CD4-positive, alpha-beta T cell treated with Interleukin-6 for 4 hours (primary cell): ENCODE measurements at places on chromosomes 3 and 15.

DNA sequence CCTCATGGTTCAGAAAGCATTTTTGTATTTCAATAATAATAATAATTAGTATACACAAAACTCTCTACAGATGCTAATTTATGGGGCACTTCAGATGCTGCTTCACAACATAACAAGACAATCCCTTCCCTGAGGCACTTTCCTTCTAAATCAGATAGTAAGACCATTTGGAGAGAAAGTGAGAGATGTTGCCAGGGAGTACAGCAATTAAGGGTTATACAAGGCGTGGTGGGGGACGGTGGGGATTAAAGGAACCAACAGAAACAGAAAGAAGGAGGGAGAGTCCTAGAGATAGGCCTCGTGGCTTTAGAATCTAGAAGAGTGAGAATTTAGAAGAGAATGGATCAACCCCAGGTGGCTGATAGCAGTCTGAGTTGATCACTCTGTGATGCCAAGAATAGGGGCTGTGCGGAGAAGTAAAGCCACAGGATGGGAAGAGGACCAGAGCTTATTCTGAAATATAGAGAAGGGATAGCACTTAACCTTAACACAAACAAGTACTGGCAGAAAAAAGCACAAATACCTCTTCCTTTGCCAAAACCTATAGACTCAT lies 76.9 kb downstream of the ETFA start:
- no peak for DNase-seq

DNA sequence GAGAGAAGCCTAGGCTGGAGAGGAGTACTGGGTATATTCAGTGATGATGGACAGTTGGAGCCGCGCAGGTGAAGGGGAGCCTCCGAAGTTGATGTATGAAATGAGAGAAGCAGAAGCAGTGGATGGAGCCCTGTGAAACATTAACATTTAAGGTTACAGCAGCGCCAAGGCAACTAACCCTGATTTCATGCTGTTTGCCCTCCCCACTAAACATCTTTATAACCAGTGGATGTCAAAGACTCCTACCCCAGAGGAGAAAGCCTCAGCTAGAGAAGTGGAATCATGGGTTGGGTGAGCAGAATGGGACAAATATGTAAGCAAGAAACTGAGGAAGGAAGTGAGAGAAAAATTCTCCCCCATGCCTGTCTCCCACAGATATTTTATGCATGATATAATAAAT lies 92.0 kb upstream of the NMNAT3 start:
- DNase-seq, result no peak

DNA sequence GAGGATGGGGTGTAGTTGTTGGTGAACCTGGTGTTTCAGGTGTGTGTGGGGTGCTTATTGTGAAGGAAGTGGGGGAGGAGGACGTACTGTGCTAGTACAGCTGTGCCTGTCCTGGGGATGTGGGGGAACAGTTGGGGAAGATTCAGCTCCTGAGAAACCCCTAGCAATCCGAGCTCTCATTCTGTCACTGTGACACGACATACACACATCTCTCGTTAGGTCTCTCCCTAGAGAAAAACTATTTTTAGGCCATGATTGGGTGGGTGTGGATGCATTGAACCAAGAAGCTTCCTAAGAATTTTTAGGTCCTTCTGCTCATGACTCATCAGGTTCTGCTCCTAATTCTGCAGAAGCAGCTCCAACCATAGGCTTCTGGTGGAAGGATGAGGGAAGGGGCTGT lies 54.3 kb downstream of the SLC30A4 start:
- no peak for DNase-seq

DNA sequence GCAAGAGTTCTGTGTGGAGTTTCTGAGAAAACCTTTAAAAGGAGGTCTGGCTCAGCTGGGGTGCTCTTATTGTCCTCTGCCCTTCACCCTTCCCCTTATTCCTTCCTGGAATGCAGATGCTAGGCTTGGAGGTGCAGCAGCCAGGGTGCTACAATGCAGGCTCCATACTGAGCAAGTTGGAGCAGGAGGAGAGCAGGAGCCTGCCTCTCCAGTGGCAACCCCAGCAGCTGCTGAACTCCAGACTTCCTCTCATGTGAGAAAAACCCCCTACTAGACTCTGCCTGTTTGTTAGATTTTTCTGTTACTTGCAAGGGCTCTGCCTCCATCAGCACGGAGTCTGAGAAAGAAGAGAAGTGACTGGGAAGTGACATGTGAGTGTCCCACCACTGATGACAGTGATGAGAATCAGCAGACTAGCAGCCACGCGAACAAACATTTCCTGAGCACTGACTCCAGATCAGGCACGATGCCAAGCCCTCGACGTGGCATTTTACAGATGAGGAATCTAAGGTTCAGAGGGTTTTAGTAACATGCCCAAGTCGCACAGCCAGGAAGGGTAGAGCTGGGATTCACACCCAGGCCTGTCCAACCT lies 16.1 kb upstream of the RARRES1 start:
- no peak for DNase-seq

DNA sequence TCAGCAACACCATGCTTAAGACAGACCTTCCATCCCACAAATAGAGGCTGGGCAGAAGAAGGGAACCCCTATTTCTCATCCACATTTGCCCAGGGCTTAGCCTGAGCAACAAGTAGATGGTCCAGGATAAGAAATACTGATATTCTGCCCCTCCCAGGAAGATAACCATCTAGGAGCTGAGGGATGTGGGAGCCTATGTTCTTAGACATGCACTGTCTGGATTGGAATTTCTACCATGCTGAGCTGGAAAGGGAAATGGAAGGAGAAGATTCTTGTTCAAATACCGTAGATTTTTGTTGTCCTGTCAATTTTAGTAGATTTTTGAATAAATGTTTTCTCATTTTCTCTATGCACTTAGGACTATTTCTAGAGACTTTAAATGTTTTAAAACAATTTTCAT lies 450.7 kb upstream of the SEMA6D start:
- no peak for DNase-seq

DNA sequence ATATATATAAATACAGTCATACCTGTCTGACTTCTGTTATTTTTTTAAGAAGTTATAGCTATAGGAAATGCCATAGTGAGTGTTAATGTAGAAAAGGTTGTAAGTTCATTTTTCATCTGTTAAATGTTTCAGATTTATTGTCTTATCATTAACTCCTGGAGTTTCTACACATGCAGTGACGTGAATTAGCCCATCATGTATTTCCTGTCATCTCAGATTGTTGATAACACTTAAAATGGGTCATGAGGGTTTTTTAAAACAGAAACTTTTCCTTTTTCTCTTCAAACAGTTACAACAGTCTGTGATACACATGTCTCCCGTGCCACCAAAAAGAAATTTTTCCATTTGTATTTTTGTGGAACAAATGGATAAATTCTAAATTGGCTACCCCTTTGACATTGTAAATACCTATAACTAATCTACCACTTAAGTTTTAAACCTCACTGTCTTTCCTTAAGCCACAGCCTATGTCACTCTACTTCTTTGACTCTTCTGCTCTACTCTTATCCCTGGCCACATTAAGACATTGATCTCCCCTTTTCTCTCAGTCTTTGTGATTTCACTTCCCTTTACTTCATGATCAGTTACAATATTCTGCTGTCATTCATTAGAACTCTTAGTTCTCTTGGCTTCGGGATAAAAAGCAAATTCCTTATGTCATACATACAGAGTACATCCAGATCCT lies 89.1 kb downstream of the NEO1 start:
- no peak for DNase-seq

GRCh38 chr15:46786590-46787285 lies 930.6 kb upstream of the SEMA6D start:
- no peak for DNase-seq

DNA sequence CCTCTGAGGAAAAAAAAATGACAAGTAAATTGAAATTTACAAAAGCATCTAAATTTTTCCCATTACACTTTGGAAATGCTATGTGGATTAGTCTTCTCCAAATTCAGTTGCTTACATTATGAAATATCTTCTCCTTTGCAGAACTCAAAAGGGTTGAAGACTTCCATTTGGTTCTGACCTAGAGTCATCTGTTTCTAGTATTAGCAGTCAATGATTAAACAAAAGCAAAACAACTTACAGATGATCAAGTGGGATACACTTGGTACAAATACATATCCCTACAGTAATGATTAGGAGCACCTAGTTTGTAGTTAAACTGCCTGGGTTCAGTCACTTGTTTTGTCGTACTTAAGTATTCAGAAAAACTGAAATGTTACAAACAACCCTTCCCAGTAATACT lies 136.2 kb downstream of the MBNL1 start:
- DNase-seq, result no peak

GRCh38 chr3:32082721-32083120 lies 23.7 kb upstream of the GPD1L start:
- no peak for DNase-seq

- no peak for DNase-seq
Observed at GRCh38 chr3:147130461-147130860, 275.9 kb downstream of the ZIC4 start.

DNA sequence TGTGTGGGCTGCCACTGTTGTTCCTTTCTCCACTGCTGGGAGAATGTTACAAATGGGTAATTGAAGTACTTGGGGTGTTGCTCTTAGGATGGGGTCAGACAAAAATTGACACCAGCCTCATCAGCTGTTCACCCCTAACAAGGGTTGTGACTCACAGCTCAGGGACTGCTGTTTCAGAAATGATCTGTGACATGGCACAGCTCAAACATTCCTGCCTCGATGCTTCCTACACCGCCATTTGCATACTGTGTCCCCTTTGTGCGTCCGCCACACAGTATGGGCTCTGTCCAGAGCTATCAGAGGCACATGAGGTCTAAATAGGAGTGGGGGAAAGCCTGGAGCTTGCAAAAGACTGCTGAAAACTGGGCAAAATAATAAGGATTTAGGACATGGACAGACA lies 43.9 kb downstream of the CCNL1 start:
- no peak for DNase-seq

- no peak for DNase-seq
Observed at GRCh38 chr3:155286736-155287135, 6.7 kb downstream of the STRIT1 start.

- DNase-seq, result peak; percentile 76
Observed at GRCh38 chr3:183515968-183516851, 39.3 kb downstream of the KLHL6 start.

DNA sequence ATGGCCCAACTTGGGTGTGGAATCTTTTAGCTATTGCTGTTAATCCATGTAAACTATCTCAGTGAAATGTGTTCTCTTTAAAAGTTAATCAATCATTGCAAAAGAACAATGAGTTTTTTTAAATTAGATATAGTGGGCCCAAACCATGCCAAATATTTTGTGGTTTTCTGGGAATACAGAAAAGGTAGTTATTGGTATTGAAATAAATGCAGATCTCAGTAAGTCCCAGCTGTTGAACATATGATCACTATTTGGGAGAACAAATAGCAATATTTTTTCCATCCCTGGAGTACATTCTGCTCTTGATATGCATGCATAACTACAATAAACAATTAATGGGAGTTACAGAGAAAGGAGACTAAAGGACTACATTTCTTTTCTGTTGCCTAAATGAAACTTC lies 36.0 kb upstream of the LEKR1 start:
- DNase-seq, result no peak

DNA sequence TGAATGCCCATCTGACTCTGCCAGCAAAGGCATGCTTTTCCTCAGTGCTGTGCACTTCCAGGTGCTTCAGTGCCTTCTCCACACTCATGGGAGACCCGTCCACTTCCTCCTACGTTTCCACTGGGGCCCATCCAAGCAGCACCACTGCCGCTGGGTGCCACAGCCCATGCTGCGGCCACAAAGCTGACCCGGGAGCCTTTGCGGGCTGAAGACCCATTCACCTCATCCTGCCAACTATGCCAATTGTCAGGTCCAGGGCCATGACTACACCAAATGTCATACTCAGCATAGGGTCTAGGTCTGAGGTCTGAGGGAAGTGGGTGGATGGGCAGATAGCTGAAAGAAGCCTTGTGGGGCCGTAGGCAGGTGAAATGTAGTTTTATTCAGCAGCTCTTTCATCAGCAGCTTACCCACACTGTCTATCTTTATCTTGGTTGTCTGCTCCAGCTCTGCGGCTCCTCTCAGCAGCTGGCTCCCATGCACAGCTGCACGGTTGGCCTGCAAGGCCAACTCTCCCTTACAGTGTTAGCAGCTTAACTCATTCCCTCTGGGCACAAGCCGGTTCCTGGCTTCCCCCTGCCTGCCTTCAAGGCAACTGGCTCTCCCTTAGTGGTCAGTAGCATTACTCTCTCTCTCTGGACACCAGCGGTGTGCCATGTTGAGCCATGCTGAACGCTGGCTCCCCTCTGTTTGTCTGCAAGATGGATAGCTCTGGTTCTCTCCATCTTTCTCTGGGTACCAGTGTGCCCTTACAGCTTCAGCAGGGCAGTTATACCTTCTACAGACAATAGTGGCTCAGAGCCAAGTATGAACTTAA lies 63.7 kb upstream of the SIAH2 start:
- DNase-seq, result no peak

DNA sequence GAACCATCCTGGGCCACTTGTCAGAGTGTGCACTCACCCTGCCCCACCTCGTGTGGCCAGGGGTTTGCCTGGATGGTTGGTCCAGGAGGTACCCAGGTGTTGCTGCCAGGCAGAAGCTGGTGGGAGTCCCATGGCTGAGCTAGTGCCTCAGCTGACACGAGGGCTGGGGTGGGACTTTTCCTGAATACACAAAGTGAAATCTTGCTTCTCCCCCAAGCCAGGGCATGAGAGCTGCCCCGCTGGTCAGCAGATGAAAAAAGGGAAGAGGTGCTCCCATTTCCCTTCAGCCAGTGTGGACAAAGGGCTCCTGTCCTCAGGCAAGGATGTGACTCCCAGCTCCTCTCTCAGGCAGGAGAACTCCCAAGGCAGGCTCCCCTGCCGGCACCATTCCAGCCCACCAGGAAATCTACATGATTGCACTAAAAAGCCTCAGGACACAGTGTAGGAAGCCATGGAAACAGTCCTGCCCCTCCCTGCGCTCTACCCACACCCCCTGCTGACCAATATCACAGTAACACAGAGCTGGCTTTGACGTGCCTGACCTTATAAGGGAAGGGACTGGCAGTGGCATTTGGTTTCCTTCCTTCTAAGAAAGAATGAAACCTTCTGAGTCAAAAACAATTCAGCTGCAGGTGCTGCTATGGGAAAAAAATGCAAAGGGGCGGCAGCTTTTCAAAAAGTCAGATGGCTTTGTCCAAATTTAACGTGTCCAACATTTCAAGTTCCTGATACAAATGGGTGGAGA lies 33.9 kb downstream of the MYO5C start:
- peak; percentile 44 for DNase-seq

DNA sequence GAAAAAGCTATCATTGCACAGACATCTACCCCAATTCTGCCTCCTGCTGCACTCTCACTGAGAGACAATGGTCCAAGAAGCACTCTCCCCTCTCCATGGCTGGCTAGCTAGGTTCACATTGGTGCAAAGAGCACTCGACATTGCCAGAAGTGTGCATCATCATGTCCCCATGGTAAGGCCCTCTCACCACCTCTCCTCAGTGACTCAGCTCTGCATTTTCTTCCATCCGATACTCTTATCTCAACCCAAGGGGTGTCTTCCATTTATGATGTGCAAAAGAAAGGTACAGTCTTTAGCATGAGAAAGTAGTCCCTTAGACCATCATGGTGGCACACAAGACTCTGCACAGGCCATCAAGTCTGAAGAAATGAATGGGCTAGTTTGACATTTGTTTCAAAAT lies 14.0 kb downstream of the RPSA start:
- no peak for DNase-seq

GRCh38 chr3:46724424-46724823 lies 6.8 kb upstream of the PRSS50 start:
- DNase-seq, result no peak
